ENCODE measurements at places on chromosomes 7 and 10. TPM values are rescaled to one million over a fixed set of nuclear protein-coding genes. Genes with fewer than 3 reads are reported as not detected.

The PHKG1 gene
- total RNA-seq = 1.1 TPM

The FBXW4 gene
- total RNA-seq = 18.7 TPM

The FAM237B gene
- total RNA-seq = not detected

The PVRIG gene
- total RNA-seq = not detected

The KCND2 gene
- 1.2 TPM for total RNA-seq

The ENKUR gene
- 0.37 TPM for total RNA-seq

The GALNT17 gene
- total RNA-seq = not detected

The FOXP2 gene
- total RNA-seq = 1.6 TPM

The MUC3A gene
- total RNA-seq = 6.3 TPM

The CDCA7L gene
- total RNA-seq = 71.8 TPM

The MYPN gene
- total RNA-seq = 0.38 TPM

DNA sequence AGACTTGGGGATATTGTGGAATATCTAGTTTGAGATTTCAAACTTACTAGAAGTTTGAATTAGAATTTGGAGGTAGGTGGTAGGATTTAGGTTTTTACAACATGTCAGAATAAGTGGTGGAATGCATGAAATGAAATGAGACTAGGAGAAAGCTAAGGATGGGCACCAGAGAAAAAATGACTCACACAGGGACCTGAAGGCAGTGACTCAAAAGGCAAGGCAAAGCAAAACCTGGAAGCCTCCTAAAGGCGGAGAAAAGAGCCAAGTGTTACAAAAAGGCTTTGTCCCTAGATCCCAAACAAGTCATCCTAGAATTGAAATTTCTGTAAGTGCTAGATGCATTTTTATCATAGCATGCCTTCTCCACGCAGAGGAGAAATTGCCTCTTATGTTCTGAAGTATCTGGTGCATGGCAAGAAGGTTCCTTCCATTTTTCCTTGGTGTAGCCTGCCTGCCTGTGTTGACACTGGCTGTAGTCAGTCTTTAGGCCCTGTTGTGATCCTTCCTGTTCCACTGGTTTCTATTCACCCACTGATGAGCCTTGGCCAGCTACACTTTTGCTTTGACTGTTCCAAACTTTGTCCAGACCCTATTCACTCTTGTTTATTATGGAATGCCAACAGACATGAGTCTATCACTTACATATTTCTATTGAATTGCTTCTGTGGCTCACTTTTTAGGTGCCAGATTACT, 109.3 kb downstream of the ETV1 start:
- DNase-seq = no peak

GRCh38 chr10:28711041-28711440, 33.7 kb downstream of the BAMBI start:
- DNase-seq = no peak

DNA sequence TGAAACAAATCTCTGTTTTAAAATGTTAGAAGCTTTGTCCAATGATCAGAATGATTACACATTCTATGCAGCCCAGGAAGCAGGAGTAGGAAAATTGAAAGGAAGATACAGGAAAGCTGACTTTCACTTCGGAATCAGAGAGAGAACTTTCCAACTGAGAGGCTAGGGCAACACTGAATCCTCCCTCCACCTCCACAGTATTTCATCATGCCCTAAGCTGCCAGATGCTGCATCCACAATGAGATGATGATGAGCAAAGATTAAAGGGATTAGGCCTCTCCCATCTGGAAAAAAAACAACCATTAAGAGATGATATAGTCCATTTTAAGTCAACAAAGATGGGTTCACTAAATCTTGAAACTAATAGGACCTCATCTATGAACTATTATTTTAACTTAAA, 215.6 kb downstream of the GPR37 start:
- no peak for DNase-seq

DNA sequence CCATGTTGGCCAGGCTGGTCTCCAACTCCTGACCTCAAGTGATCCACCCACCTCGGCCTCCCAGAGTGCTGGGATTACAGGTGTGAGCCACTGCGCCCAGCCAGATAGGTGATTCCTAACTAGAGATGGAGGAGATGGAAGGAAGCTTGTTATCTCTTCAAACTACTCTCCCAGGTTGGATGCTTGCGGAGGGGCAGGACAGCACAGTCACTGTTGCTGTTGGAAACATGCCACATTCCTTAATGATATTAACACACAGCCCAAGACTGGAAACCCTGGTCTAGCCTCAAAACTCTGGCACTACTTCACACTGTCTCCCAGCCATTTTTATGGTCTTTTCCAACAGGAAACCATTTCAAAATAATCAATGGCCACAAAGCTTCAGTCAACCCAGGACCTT, 468.8 kb upstream of the NRP1 start:
- peak; percentile 34 for DNase-seq

DNA sequence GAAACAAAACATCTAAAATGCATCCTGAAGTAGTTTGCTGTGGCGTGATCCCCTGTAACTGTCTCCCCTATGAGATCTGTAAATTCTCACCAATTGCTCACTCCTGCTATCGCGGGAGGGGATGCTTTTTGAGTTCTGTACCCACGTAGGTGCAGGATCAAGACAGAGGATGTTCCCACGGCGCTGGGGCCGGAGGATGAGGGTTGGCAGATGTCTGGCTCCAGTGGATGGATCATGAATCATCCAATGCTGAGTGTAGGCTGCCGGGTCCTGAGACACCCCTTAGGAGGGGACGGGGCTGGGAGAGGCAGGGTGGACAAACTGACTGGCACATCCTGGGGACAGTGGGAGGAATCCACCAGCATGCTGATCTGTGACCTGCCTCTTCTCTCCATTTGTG, 224.4 kb downstream of the USP6NL start:
- no peak for DNase-seq

- DNase-seq = no peak
These were observed 138.9 kb downstream of the TNS3 start for GRCh38 chr7:47443049-47443448.

- no peak for DNase-seq
These were observed 3.6 kb upstream of the ZEB1 start for GRCh38 chr10:31315453-31315852.

GRCh38 chr10:98676895-98677294, 230.2 kb upstream of the HPS1 start:
- DNase-seq = no peak

DNA sequence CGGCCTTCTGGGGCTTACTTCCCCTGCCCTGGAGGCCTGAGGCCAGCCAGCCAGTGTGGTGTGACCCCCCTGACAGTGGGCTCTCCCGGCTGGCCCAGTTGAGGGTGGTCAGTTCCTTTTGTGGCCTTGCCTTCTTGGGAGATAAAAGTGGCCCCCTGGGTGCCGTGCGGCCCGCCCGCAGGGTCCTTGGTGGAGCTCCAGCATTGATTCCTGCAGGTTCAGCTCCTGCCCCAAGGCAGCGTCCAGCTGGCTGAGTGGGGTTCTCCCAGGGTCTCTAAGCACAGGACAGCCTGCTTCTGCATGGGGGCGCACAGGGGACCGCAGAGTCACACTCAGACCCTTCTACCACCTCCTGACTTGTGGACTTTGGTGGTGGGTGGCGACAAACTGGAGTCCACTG, 62.1 kb downstream of the CUX1 start:
- DNase-seq = no peak

DNA sequence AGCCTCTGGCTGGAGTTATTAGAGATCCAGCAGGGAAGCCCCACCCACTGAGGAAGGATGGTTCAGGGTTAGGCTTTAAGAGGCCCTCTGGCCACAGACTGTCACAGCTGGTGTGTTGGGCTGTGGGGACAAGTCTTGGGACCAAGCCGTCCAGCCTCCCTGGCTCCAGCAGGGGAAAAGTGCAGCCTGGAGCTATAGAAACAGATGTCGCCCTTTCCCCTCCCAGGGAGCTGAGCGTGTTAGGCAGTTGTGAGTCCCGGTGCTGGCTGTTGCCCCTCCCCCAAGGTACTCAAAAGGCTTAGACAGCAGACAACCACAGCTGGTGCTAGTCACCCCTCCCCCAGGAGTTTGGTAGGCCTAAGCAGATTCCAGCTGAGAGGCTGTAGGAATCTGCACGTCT, 143.4 kb downstream of the TMEM168 start:
- no peak for DNase-seq

GRCh38 chr7:15556339-15557105, 5.3 kb downstream of the AGMO start:
- DNase-seq = no peak

DNA sequence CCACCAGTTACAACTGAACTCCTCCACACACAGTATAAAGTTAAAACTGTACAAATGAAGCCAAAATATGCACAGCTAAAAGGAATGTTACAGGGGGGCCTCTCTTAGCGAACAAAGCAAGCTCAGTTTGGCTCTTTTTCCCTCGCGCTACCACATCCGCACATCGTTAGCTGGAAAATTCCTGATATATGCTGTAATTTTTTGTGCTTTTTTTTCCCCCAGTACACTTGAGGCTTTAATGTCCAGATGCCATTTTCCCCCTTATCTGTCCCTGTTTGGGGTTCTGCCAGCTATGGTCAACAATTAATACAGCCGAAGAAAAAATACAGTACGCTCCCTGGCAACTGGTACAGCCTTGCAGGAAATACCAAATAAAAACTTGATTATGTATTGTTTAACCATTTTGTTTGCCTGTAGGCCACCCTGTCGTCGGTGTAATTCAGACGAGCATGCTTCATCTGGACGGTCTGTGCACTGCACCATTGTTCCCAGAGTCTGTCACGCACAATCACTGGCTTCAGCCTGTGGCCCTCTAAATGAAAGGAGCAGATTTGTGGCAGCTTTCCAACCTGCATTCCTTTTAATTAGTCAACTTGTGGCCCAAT, 108.1 kb upstream of the FAM133B start:
- DNase-seq = peak; percentile 74

- no peak for DNase-seq
These were observed 600.5 kb upstream of the MGMT start for GRCh38 chr10:128866551-128866950.

DNA sequence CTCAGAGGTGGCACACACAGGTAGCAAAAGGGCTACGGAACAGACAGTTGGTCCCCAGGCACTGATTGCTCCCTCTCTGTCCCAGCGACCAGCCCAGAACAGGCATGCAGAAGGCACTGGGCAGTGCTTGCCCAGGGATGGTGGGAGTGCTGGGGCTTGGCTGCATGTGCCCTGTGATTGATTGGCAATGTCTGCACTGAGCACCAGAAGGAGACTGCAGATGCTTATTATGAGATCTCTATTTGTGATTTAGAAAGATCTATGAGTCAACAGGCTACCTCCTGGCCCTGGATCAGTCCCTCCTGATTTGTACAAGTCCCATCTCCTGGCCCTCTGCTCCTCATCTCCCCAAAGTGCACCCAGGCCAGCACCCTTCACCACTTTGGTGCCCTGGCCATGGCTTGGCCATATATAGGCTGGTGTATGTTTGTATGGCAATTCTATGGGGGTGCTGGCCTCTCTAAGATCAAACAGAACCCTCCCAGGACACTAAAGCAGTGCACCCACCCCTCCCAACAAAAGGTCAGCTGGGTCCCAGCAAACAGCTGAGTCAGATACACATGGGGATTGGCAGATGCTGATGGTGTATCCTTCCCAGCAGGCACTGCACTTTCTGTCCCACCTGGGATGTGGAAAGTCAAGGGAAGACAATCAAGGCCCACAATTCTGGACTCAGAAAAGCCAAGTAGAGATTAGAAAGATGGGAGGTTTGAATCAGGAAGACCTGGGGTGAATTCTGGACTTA, 30.9 kb downstream of the CAMK2B start:
- no peak for DNase-seq

DNA sequence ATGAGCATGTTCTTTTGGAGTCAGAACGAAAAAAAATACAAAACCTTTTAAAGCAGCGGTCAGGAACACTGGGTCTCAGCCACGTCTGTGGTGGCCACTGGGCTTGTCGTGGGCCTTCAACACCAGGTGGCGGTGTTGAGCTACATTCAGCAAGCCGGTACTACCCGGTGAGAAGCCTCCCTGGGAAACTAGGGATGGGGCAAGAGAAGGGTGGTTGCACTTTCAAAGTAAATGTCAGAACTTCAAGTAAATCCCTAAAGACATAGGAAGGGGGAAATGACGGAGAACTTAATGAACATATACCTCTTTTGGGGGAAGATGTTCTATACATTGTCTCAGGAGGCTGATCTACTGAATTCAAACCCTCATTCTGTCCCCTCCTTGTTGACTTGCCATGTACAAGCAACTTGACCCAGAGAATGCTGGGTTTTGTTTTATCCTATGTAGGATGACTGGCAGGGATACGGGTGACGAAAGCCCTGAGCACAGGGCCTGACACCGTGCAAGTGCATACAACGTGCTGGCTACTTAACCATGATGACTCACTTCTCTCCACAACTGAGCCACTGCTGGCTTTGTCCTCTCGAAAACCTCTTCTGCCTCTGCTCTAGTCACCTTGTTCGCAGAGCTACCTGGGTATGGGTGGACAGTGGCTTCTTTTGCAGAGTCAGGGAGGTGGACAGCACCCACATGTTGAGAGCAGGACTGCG, 49.0 kb upstream of the BAMBI start:
- DNase-seq = peak; percentile 86

DNA sequence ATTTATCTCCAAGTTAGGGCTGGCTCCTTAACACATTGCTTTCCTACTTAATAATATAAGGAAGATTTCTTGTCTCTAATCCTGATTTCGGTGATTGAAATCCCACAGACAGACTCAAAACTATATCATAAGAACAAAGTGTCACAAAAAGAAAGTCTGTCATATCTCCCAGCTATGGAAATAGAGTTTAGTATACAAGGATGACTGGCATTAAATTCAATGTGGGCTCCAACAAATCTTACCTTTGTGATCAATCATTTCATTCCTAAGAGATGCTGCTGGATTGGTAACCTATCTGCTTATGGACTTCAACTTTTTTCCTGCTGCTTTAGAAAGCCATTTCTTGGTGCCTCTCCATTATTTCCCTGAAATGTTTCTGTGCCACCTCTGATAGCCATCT, 39.5 kb upstream of the ZRANB1 start:
- no peak for DNase-seq

GRCh38 chr7:112280267-112280666, 73.8 kb downstream of the ZNF277 start:
- DNase-seq = no peak

- DNase-seq = no peak
These were observed 9.0 kb downstream of the SPOCK2 start for GRCh38 chr10:72079356-72079755.

GRCh38 chr10:655184-655583, 34.3 kb downstream of the DIP2C start:
- DNase-seq = no peak

Data from Calu3 (cell line).